ENCODE measurements at places on chromosomes 13 and 19.

GRCh38 chr19:1438933-1439354 is 748 bp downstream of the RPS15 start:
- no peak for DNase-seq

- DNase-seq = no peak
Measured at GRCh38 chr19:1935484-1936208, 5.3 kb upstream of the CSNK1G2 start.

DNA sequence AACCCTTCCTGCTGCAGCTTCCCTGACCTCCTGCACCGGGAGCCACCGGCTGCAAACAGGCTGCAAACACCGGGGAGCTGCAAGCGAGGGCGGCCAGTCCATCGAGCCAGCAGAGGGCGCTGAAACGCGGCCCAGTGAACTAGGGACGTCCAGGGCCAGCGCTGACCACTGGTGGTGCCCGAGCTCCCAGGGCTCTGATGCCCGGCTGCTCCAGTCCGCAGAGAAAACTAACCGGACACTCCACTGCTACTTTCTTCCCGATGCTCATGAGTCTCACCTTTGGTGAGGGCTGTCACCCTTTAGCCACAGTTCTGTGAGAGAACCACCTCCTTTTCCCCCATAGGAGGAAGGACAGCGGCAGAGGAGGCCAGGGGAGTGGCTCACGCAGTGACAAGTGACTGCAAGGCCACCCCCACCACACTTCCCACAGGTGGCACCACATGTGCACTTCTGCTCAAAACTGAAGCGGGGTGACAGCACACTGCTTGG is 82.8 kb upstream of the MTIF3 start:
- DNase-seq = peak; percentile 35

- DNase-seq = no peak
Measured at GRCh38 chr19:31560086-31561060, 211.1 kb upstream of the TSHZ3 start.

DNA sequence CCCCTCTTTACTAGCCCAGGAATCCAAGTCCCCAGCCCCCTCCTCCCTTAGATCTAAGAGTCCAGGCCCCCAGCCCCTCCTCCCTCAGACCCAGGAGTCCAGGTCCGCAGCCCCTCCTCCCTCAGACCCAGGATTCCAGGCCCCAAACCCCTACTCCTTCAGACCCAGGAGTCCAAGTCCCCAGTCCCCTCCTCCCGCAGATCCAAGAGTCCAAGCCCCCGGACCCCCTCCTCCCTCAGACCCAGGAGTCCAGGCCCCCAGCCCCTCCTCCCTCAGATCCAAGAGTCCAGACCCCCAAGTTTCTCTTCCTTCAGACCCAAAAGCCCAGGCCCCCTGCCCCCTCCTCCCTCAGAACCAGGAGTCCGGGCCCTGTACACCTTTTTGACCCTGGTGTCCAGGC is 11.5 kb downstream of the SPACA6 start:
- DNase-seq = no peak

- no peak for DNase-seq
Measured at GRCh38 chr13:40189426-40189825, 477.0 kb downstream of the FOXO1 start.

GRCh38 chr13:113224486-113224885 is 15.1 kb downstream of the CUL4A start:
- no peak for DNase-seq

DNA sequence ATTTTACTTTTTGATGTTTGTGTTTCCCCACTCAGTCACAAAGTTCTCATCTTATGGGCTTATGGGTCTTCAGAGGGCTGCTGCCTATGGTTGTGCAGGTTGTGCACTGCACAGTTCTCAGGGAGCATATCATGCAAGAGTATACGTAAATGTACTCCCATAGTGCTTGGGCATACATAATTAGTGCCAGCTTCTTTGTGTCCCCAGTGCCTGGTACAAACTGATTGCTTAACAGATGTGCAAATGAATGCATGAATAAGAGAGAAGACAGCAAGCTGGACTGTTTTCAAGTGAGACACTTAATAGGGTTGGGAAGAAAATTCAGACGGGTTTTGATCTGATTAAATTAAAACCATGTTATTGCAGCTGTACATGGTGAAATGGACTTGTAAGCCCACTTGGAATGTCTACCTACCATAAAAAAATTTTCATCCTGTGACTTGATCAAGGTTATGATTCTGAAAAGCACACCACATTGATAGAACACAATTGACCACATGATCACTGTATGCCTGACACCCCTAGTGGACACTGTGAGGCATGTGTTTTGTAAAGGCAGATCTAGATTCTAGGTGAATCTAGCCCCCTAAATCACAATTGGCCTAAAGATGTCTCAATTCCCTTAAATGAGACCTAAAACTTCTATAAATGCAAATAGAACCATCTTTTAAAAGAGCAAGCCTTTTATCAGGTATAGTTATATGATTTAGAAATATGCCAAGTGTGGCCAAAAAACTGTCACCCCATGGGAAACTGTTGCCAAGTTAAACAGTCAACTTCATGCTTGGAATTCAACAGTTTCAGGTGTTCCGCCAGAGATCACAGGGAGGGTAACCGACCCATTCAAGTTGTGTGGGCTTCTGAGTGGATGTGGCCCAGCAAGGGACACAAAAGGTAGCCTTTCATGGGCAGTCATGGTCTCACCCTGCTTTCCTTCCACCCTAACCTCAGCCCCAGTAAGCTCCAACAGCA is 27.9 kb downstream of the FAM124A start:
- DNase-seq = no peak

DNA sequence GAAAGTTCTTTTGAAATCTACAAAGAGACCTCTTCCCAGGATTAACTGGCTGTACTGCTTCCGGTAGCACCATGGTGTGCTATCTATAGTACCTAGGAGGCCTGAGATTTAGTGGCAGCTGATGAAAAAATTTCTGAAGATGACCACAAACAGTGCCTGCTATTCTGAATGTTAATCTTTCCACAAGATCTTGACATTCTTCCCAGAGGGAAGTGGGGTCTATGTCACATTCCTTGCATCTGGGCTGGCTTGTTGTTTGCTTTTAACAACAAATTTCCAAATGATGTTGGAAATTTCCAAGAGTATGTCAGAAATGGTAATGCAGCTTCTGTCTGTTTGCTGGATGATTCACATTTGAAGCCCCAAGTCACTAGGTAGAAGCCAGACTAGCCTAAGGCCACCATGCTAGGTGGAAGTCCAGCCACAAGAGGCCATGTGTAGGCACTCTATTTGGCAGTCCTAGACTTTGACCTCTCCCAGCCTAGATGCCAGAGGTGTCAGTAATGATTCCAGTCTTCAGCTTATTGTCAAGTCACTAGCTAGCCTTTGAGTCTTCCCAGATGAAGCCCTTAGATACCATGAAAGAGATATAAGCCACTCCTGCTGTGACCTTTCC is 22.1 kb downstream of the SPART start:
- no peak for DNase-seq

GRCh38 chr13:108266321-108266990 is 3.1 kb upstream of the TNFSF13B start:
- no peak for DNase-seq

GRCh38 chr13:47508527-47509228 is 492.4 kb downstream of the SUCLA2 start:
- DNase-seq = no peak

GRCh38 chr13:112705286-112705685 is 15.4 kb downstream of the ATP11A start:
- DNase-seq = no peak

- no peak for DNase-seq
Measured at GRCh38 chr13:110380359-110381028, 73.4 kb downstream of the COL4A2 start.

DNA sequence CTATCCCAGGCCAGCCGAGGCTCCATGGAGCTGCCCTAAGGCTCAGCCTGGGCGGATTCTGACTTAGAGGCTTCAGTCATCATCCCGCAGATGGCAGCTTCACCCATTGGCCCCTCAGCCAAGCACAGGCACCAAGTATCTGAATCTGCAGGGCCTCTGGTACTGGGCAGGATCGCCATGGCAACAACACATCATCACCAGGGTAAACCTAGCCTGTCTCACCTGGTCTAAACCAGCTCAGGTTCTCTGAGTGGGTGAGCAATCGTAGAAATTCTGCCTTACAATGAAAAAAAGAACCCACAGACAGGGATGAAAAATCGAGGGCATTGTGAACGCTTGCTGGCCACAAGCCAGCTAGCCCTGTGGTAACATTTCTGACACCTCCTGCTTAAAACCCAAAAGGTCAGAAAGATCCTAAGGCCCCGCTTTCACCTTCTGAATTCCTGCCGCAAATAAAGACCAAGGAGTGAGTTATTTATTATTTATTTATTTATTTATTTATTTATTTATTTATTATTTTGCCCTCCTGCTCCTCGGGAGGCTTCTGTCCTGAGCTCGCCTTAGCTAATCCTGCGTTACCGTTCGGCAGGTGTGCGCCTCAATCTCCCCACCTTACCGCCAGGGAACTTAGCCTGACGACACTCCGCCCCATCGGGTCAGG is 12.0 kb upstream of the CEACAM21 start:
- no peak for DNase-seq

DNA sequence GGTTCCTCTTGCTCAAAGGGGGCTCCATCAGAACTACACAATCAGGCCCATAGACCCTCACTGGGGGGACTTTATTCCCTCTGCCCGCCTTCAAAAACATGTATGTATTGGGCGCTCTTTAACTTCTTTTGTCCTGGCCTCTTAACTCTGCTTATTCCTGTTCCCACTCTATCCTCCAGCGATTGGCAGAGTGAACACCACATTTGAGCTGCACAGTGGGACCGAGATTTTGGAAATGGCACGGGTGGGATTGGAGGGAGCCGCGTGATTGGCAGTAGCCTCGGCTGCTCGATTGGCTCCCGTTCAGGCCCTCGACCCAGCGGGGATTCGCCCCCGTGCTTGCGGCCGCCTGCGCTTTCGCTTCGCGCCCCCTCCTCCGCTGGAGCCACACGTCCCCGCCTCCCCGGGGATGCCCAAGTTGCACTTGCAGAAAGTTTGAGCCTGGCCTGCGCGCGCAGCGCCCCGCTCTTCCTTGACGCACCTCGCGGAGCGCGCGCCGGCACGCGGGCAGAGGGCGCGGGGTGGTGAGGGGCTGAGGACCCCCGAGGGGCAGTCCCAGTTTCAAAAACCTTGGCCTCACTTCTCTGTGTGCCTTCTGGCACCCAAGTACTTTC is at the start of gene ZIC5:
TSS of gene ZIC5 (minus strand) at position 192 of the 614 bp plus-strand sequence. CDS start at position 28, 164 bp downstream.
- DNase-seq = no peak

GRCh38 chr19:12495002-12495802 is 10.6 kb upstream of the ZNF709 start:
- DNase-seq = no peak

DNA sequence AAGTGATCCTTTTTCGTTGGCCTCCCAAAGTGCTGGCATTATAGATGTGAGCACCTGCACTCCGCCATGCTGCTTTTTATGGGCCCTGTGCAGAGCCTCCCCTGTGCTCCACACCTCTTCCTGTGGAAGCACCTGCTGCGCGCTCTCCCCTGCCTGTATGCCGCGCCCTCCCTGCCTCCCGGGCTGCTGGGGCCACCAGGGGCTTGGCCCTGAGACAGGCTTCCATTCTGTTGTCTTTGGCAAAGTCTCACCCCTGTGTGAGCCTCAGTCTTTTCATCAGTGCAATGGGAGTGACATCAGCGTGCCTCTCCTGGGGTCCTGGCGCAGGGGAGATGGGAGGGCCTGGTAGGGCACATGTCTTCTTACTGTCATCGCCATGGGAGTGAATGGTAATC is 1.3 kb downstream of the FAM174C start:
- DNase-seq = no peak

- DNase-seq = no peak
Measured at GRCh38 chr19:48654299-48655059, 8.5 kb upstream of the CA11 start.

- no peak for DNase-seq
Measured at GRCh38 chr19:9324584-9324962, 594 bp downstream of the ZNF559 start.

- no peak for DNase-seq
Measured at GRCh38 chr13:101512650-101513049, 60.2 kb downstream of the ITGBL1 start.

- no peak for DNase-seq
Measured at GRCh38 chr13:109281903-109282635, 504.3 kb downstream of the IRS2 start.

DNA sequence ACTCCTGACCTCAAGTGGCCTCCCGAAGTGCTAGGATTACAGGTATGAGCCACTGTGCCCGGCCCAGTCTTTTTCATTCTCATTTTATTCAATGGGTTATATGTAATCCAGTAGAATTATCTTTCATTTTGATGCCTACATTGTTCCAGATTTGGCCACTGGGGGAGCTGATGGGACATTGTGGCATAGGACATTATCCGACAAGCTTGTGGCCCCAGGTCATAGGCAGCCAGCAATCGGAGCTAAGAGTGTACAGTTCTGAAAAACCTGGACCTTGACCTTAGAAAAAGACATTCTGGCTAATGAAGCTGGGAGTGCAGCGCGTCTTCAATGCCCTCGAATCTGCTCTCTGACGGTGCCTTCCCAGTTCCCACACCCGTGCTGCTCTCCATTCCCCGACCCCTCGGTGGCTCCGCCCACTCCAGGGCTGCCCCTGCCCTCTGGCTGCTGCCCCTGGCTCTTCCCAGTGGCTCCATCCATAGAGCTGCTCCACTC is 108.7 kb downstream of the TEX29 start:
- no peak for DNase-seq

- no peak for DNase-seq
Measured at GRCh38 chr19:1251330-1252220, 3.2 kb downstream of the MIDN start.

DNA sequence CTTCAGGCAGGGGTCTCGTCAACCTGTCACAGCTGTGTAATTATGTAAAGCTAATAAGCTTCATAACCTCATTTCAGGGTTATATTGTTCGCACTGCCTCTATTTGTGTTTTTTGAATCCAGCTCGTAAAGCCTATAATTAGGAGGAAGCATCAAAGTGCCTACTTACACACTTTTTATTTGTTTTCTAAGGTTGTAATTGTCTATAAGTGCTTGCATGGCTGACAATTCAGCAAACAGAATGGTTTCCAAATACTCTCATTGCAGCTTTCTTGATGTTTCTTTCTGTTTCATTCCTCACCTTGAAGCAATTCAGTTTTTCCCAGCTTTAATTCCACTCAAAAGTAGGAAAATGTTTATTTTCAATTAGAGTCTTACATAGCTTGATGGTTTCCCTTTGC is 336.3 kb downstream of the HS6ST3 start:
- no peak for DNase-seq

DNA sequence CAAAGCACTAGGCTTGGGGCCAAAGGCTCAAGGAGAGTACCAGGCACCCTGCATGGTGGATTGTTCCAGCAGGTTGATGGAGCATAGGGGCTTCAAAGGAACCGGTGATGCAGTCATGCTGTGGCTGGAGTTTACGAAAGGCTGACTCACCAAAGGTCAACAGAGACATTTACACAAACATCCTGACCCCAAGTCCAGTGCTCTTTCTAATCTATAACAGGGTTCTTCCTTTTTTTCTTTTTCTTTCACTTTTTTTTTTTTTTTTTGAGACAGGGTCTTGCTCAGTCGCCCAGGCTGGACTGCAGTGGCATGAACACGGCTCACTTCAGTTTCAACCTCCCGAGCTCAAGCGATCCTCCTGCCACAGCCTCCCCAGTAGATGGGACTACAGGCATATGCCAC is 35.6 kb upstream of the TPTE2 start:
- no peak for DNase-seq

GRCh38 chr13:34750078-34750931 is 191.8 kb upstream of the NBEA start:
- no peak for DNase-seq

- DNase-seq = no peak
Measured at GRCh38 chr19:46451352-46451751, 20.0 kb downstream of the PNMA8A start.

- no peak for DNase-seq
Measured at GRCh38 chr19:38503077-38503410, 69.6 kb downstream of the RYR1 start.
